GM12865 (cell line): ENCODE measurements at places on chromosomes 7 and 10.

DNA sequence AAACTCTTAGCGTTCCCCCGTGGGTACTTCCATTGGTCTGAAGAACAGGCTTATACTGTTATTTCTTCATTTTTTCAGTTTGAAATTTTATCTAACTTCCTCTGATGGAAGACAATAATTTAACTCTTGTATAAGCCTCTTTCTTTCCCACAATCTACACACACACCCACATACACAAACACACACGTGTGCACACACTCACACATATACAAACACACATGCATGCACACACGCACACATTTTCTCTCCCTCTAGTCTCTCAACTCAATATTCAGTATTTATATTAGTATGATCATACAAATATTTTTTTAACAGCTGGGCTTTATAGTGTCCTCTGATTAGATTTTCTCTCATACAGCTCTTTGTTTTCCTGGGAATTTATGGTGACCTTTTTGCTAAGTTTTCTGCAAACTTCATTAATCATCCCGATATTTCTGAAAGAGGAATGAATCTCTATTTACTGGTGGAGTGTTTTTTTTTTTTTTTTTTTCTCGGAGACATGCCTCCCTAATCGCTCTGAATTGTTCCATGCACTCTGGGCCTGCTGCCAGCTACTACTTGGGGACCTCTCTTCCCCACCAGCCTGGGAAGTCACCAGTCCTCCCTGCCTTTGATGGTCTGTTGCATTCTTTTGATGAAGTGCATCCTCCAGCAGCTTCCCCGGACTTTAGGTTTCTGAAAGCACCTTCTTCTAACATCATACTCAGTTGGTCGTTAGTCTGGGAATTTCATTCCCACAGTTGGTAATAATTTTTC is 75.5 kb downstream of the ZNF777 start:
- DNase-seq = no peak

DNA sequence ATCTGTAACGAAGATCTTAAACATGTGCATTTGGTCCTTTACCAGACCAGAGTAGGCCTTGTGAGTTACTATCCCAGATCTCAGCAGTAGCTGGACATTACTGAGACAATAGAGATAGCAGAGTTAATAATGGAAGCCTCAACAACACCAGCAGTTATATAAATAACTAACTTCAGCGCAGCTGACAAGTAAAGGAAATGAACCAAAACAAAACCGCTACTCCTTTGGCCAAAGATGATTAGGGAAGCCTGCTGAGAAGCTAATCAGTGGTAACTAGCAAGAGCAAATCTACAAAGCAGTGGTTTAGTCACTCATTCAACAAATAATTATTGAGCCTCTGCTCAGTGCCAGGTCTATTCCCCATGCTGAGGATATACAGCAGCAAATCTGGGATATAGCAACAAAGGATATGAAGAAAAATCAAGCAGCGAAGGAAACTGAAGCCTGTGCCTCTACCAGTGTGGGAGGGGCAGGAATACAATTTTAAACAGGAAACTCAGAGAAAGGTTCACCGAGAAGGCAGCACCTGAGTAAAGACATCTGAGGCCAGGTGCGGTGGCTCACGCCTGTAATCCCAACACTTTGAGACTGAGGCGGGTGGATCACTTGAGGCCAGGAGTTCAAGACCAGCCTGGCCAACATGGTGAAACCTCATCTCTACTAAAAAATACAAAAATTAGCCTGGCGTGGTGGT is 103.6 kb downstream of the ELMO1 start:
- DNase-seq = peak; percentile 68

GRCh38 chr10:1096287-1096889 is 40.2 kb downstream of the WDR37 start:
- no peak for DNase-seq

DNA sequence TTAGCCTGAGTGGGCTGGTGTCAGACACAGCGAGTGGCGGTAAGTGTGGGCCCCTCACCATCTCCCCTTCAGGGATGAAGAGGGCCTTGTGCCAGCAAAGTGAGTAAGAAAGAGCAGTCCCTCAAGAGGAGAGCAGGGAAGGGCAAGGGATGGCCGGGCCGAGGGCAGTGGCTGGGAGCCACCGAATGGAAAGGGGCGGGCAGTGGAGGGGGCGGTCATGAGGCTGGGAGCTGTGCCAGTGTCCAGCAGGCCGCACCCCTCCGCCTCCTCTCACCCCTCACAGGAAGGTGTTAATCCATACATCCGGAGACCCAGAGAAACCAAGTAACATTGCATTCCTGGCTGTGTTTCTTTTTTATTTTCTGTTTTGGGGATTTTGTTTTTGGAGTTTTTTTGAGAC is 28.6 kb upstream of the RASGEF1A start:
- DNase-seq = no peak

GRCh38 chr7:150686030-150686631 is 625 bp downstream of the GIMAP2 start:
- peak; percentile 52 for DNase-seq

- DNase-seq = peak; percentile 98
Observed at GRCh38 chr7:73683056-73683787, at the start of the genes BUD23 and DNAJC30. BUD23 (plus strand) TSS chr7:73683597; CDS start chr7:73683626, 29 bp downstream. DNAJC30 (minus strand) TSS chr7:73683453; CDS start chr7:73683423, 30 bp downstream.

DNA sequence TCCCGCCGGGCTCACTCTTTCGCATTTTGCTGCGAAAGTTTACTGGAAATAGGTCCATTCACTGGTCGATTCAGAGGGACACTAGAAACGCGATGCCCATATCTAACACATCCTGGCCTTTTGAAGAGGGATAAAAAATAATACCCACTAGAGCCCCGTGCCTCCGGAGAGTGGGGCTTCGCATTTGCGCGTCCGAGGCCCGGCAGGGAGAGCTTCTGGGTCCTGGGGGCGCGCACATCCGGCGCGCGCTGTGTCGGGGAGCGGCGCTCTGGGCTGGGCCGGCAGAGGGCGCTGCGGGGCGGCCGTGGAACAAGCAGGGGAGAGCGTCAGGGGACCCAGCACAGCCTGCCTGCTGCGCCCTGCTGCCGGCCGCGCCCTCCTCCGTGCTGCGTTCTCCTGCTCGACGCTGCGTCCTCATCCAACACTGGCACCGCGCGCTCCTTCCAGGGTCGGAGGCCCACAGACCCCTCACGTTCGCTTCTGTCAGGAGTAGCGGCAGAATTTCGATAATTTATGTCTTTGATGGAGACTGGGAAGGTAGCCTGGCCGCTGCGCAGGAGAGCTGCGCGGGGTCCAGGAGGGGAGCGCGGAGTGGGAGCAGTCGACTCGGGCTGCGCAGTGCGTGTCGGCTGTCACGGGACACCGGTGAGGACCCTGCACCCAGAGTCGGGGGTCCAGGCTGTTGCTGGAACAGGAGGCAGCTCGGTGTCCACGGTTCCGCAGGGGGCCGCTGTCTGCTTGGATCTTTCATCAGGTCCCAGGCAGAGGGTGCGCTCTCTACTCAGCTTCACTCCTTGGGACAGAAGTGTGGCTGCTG is 41.5 kb upstream of the ZNF32 start:
- peak; percentile 77 for DNase-seq

- no peak for DNase-seq
Observed at GRCh38 chr7:67619175-67619574, 622.5 kb downstream of the TYW1 start.

DNA sequence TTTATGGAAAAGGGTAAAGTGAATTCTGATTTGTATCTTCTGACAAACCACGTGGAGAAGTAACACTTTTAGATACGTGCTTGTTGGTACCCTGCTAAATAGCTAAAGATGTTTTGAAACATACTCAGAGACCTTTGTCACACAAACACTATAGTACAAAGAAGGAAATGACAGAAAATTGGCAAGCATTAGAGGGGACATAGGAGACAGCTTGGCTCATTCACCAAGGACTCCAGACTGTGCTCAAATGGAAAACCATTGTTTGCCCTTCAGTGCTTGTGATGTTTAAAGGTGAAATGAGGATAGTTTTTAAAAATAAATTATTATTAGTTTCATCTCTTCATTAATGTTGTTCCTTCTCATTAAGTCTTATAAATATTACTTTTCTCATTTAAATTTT is 34.0 kb upstream of the CD36 start:
- DNase-seq = no peak

GRCh38 chr7:147079921-147080420 is 963.4 kb downstream of the CNTNAP2 start:
- DNase-seq = no peak

- no peak for DNase-seq
Observed at GRCh38 chr7:91913612-91914011, 27.1 kb upstream of the AKAP9 start.

DNA sequence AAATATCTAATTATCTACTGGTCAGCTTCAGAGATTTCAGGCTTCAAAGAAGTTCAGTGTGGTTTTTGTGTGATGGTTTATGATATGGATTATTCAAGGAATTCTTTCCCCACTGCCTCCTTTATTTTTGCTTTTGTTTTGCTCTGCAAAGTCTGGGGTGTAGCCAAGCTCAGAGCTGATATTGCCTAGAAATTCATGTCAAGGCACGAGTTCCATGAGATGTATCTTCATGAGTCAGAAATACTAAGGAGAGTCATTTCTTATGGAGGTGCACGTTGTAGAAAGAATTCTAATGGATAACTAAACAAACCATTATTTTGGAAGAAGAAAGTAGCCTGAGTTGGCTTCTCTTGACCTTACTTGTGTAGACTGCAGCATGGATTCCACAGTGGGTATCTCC is 37.4 kb downstream of the VIM start:
- no peak for DNase-seq

DNA sequence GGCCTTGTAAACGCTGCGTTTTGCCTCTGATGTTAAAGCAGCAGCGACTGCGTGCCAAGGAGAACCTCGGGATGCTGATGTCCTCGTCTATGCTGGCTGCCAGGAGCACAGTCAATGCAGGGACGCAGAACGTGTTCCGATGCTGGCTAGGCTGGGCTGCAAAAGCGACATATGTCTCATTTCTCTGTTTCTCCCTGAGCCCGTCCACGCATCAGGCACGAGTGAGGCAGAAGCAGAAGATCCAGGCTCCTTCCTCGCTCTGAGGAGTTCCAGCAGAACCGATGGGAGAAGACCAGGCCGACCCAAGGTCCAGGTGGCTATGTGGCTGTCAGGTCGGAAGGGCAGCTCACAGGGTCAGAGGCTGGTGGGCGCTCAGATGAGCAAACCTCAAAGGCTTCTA is 3.7 kb upstream of the FOXL3 start:
- DNase-seq = no peak

DNA sequence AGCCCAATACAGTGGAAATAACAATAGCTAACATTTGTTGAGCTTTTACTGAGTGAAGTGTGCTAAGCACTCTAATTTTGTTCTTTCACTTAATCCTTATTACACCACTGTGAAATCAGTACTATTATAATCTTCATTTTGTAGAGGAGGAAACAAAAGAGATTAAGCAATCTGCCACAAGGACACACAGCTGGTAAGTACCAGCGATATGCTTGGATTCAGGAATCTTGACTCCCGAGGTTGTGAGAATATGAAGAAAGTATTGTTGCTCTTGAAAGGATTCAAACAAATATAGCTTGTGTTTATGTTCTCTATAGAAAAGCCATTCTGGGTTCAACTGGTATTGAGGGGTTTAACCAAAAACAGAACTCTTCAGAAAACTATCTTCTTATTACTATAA is 93.7 kb upstream of the HECTD2 start:
- no peak for DNase-seq

- peak; percentile 2 for DNase-seq
Observed at GRCh38 chr7:5824297-5824610, 42.8 kb upstream of the RNF216 start.

DNA sequence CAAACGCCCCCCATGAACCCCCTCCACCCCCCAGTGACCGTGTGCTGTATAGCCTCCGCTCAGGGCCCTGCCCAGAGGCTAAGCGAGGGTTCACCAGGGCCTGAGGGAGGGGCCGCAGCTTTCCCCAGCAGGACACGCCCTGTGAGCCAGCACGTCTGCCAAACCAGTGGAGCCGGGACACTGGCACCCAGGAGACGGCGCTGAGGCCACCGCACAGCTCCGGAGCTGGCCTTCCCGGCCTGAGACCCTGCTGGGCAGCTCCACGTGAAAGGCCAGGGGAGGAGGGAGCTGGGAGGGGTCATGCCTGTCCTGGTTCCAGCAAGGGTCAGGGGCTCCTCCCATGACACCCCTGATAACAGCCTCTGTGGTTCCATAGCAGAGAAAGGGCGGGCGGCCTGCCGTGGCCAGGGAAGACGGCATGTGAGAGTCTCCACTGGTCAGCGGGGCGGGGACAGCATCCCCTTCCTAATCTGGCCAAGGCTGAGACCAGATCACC is 278.3 kb downstream of the ELFN1 start:
- no peak for DNase-seq

- no peak for DNase-seq
Observed at GRCh38 chr7:4659551-4660286, 22.4 kb upstream of the FOXK1 start.

GRCh38 chr10:17771017-17771416 is 19.0 kb downstream of the TMEM236 start:
- no peak for DNase-seq

DNA sequence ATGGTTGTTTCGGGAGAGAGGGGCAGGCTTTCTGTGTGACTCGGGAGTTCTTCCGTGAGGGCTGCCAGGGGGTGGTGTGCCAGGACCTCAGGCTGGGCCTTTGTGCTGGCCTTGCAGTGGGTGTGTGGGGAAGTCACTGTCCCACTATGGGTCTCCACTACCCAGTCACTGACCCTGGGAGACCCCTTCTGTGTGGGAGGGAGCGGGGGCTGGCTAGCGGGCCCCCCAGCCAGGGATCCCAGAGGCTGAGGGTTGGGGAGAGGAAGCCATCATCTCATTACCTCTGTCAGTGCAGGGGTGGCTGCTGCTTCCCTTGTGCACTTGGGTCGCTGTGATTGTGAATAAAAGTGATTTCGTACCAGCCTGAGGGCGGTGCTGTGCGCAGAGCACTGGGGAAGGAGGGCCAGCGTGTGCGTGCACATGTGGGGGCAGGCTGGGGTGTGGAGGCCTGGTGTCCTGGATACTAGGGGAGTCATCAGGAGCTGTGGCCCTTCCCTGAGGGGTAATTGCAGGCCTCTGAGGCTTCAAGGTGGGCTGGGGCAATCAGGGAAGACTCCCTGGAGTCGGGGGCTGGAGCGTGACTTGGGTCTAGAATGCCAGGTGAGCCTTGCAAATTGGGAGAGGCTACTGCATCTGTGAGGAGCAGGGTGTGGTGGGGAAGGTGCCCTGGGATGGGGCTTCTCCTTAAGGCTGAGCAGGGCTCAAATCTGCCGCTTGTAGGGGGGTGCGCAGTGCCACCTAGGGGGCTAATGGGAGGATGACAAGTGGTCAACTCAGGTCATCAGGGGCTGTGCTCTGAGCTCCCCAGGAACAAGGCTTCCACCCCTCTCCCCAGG is 98.9 kb downstream of the NEURL1 start:
- peak; percentile 69 for DNase-seq

- no peak for DNase-seq
Observed at GRCh38 chr7:82821037-82821436, 341.6 kb downstream of the PCLO start.

GRCh38 chr10:89427629-89428028 is 13.3 kb downstream of the IFIT5 start:
- no peak for DNase-seq

DNA sequence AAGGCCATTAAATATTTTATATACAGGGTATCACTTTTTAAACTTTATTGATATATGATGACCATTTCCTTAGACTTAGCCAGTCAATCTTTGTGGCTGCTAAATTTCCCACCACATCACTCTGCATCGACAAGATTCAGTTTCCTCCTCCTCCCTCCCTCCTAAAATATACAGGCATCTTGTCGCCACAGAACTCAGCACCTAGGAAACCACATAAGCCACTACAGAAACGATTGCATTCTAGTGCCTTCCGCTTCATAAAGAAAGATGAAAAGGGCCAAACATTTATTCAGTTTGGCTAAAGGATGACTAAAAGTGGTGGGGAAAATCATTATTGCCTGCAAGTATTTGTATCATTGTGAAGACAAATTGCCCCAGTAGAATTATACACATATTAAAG is 30.7 kb downstream of the ERCC6 start:
- peak; percentile 10 for DNase-seq

GRCh38 chr10:24579906-24580305 is 143.8 kb downstream of the ARHGAP21 start:
- no peak for DNase-seq
